ENCODE measurements at places on chromosomes 3 and 15.

- DNase-seq: no peak
Observed at GRCh38 chr15:39597751-39598185, 16.9 kb downstream of the THBS1 start.

GRCh38 chr3:54575618-54575960 is 352.3 kb downstream of the LRTM1 start:
- DNase-seq: no peak

GRCh38 chr15:87347806-87348515 is 908.6 kb downstream of the NTRK3 start:
- DNase-seq: no peak

DNA sequence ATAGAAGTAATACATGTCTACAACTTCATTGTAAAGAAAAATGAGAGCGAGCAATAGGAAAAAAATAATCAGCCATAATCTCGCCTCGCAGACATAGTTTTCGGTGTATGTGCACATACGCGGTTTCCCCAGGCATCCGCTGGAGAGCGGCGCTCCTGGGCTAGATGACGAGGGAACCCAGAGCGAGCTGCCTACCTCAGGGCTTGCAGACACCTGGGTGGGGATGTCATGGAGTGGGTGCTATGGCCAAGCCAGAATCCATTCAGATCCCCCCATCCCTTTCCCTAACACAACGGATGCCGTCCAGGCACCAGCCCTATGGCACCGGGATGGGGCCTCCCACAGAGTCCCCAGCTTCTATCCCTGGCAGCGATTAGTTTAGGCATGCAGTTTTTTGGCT is 4.5 kb upstream of the CFAP100 start:
- no peak for DNase-seq

DNA sequence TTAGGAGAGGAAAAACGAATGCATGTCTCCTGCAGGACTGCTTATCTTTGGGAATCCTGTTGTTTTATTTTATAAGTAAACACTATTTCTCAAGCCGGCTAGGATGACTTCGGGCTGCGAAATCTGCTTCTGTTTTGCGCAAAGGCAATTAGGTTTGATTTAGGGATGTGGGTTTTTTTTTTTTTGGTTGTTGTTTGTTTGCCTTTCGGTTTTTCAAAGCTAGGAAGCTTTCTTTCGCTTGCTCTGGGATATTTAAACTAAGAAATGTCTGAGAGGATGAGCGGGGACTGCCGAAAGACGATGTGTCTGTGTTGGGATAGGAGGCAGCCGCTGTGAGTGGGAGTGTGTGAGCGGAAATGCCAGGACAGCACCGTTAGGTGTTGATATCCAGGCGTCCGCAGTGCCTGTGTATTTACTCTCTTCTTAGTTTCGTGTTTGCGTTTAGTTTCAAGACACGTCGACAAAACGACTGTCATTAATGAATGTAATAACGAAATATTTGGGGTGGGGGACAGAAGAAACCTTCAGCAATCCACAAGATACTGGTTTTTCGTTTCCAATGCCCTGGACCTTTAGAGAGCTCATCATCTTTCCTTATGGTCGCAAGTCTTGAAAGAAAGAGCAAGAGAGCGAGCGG is 604 bp downstream of the ISL2 start:
- no peak for DNase-seq

DNA sequence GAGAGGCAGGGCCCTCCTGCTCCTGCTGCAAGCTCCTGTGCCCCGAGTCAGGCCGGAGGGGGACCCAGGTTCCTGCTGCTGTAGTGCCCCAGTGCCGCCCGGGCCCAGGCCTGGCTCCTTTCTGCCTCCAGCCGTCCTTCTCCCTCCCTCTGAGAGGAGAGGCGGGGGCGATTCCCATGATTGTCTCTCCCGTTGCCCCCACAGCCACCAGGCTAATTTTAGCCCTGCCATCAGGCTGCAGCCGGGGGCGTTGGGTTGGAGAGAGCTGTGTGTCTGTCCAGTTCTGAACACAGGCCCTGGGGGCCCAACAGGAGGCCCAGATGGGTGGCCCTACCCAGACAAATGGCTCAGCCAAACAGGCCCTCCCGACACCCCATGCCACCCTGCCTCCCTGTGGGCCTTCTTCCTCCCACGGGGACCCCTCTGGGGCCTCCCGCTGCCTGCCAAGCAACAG is 214.8 kb downstream of the TBC1D2B start:
- no peak for DNase-seq

- DNase-seq: no peak
Observed at GRCh38 chr3:169596126-169596525, 67.4 kb downstream of the MECOM start.

DNA sequence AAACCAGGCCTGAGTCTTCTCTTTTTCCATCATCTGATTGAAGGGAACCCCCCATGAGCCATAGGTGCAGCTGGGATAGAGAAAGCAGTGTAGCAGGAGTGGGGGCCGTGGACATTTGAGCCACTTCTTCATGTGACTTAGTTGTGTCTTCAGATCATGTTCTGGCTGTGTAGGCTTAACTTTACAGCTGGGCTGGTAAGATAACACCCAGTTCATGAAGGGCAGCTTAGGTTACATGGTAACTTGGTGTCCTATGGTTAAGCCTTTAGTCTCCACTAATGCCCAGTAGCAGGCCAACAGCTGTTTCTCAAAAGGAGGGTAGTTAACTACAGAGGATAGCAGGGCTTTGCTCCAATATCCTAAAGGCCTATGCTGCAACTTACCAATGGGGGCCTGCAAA is 11.4 kb upstream of the SNRPN start:
- no peak for DNase-seq

- DNase-seq: no peak
Observed at GRCh38 chr3:53554559-53555067, 60.2 kb downstream of the CACNA1D start.

- no peak for DNase-seq
Observed at GRCh38 chr3:112366522-112366921, 33.6 kb downstream of the CD200 start.

DNA sequence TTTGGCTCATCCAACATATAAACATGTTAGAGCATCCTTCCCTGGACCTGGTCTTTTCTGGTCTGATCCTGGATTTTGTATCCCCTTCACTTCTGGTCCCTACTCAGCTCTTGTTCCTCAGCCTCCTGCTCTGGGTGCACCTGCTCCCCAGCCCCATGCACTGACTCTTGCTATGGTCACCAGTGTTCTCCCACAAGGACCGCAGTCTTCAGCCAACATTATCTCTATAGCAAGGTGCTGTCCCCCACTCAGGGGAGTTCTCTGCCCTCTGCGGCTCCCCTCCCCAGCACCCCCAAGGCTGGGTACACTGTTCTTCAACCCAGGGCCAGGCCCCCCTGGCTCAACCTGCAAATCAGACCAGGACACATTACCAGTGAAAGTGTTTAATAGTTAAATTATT is 80.2 kb downstream of the SEC22A start:
- no peak for DNase-seq

- DNase-seq: no peak
Observed at GRCh38 chr3:161070980-161071663, 34.0 kb downstream of the B3GALNT1 start.

- no peak for DNase-seq
Observed at GRCh38 chr3:149781741-149782140, 10.6 kb downstream of the ANKUB1 start.

- DNase-seq: no peak
Observed at GRCh38 chr15:59515190-59515589, 77.2 kb downstream of the FAM81A start.

- no peak for DNase-seq
Observed at GRCh38 chr3:74403307-74403706, 211.2 kb downstream of the CNTN3 start.
